ENCODE measurements at places on chromosomes 4 and X.

GRCh38 chrX:31487951-31488350 lies 416.1 kb upstream of the FTHL17 start:
- no peak for DNase-seq

GRCh38 chr4:55758570-55758969 lies 61.0 kb upstream of the EXOC1L start:
- no peak for DNase-seq

GRCh38 chr4:88054901-88055300 lies 47.5 kb downstream of the PKD2 start:
- no peak for DNase-seq

- no peak for DNase-seq
Observed at GRCh38 chr4:40121515-40121914, 64.9 kb downstream of the N4BP2 start.

GRCh38 chr4:105509714-105510113 lies 35.9 kb upstream of the PPA2 start:
- DNase-seq, result no peak

- DNase-seq, result no peak
Observed at GRCh38 chr4:151799417-151800012, 38.7 kb upstream of the GATB start.

DNA sequence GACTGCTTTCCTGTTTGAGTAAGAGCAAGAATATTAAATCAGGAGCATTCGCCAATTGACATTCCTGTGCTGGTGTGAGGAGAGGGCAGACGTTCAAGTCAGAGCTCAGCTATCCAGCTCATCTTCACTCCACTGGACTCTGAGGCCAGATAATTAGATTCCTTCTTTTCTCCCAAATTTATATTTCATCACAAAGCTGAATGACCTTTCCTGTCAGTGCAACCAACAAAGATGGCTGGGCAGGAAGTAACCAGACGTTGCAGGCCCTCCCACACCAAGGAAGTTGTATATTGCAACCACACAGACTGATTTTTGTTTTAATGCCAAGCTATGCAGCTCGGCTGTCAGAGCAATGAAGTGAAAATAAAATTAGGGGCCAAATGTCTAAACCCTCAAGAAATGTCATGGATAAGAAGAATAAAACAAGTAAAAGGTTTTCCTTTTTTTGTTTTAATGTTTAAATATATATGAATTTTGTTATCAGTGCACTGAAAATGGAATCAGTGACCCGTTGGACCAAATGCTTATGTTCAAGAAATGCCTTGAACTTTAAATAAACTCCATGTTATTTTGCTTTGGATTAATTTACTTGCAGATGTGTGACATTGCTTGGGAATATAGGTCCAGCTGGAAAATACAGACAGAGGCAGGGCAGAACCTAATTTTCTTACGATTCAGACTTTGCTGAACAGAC lies 578.9 kb upstream of the FAT1 start:
- no peak for DNase-seq

DNA sequence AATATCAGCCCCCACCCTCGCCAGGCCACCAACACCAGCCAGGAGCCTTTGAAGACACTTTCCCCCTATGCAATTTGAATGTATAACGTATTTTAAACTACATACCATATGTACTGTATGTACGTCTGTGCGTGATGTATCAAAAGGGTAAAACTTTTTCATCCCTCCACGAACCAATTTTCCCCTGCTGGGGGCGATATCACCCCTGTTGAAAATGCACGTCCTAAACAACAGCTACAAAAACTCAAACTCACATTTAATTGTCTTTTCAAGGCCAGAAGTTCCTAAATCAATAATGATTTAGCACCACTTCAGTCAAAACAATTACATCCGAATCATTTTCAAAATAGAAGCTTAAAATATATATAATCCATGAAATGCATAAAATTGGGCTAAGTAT lies 1.4 kb downstream of the VEGFD start:
- no peak for DNase-seq

GRCh38 chr4:122759639-122760310 lies 27.3 kb downstream of the BBS12 start:
- no peak for DNase-seq

GRCh38 chrX:1444561-1445500 lies 7.9 kb downstream of the ASMTL start:
- no peak for DNase-seq

GRCh38 chr4:96974295-96974694 lies 1134.4 kb downstream of the PDHA2 start:
- no peak for DNase-seq

DNA sequence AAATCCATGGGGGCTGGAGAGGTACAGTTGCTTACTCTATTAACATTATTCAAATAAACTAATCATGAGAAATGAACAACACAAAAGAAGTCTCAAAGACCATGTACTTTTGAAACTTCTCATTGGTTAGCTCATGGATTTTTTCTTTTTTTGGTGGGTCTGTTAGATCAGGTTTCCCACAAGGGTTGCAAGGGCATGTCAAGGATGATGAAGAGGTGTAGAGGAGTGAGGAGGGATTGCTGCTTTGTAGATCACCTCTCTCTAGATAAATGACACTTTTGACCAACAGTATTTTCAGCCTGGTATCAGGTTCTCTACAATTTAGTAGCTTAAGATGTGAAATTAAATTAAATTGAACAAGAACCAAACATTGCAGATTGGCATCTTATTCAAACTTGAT lies 417.9 kb upstream of the AGA start:
- no peak for DNase-seq

- DNase-seq, result peak; percentile 80
Observed at GRCh38 chr4:40309250-40309774, 25.8 kb upstream of the CHRNA9 start.

DNA sequence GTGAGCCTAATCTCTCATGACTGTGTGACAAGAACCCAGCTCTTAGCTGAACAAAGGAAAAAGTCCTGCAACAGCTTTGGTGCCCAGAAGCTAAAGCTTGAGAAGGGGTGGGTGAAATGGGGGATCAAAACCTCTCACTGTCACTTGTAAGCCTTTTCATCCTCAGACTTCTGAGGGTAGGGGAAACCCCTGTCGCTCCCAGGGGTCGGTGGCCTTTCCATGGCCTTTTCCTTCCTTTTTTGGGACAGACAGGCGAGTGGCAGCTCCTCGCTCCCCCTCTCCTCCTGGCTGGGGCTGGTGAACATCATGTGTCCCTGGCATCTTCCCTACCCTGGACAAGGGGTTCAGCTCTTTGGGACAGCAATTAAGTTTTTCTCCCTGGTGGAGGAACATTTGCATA lies 78.2 kb downstream of the FAM47A start:
- no peak for DNase-seq

GRCh38 chrX:15882704-15883539 lies 28.3 kb upstream of the AP1S2 start:
- no peak for DNase-seq

All from stimulated activated CD4-positive, alpha-beta T cell treated with anti-CD3 and anti-CD28 coated beads, TNF-alpha, amount 100 ng/mL, for 48 hours (primary cell).